ENCODE measurements at places on chromosomes 1 and 21.

GRCh38 chr1:160376525-160377131 lies 9.8 kb downstream of the NHLH1 start:
- DNase-seq = peak; percentile 59

GRCh38 chr1:13759072-13759471 lies 59.1 kb downstream of the PRDM2 start:
- DNase-seq = peak; percentile 88

DNA sequence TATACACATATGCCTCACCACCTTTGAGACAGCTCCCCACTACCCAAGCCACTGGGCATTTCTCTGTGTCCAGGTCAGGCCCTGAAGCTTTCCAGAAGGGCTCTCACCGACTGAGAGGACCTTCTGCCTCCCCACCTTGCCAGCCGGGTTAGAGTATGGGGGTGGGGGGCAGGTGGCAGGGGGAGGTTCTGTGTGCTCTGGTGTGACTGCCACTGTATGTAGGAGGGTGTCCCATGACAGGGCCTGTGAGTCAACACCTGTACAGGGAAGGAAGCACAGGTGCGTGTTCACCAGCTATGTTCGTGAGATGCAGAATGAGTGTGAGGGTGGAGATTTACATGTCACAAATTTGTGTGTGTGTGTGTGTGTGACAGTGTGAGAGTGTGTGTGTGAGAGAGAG lies 7.0 kb downstream of the AHDC1 start:
- no peak for DNase-seq

GRCh38 chr1:2290595-2291510 lies 62.7 kb downstream of the SKI start:
- DNase-seq = peak; percentile 22

DNA sequence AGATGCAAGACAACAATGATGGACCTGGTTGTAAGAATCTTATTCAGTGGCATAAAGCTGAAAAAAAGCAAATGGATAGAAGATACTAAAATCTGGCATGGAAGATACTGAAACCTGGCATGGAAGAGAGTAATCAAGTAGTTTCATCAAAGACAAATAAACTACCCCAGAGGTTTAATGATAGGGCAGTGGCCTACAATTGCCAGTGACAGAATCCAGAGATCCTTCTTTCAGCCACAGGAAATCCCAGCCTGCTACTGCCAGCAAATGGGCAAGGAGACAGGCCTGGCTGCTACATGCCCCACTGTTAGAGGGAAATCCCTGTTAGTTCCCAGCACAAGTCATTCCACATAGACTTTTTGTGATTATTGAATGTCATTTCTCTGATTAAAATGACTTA lies 409.4 kb downstream of the VAV3 start:
- DNase-seq = no peak

DNA sequence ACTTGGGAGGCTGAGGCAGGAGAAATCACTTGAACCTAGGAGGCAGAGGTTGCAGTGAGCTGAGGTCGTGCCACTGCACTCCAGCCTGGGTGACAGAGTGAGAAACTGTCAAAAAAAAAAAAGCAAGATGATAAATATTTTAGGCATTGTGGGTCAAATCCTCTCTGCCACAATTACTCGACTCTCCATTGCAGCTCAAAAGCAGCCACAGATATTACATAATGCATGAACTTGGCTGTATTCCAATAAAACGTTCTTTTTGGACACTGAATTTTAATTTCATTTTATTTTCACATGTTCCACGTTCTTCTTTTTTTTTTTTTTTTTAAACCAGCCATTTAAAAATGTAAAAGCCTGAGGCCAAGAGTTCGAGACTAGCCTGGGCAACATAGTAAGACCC lies 69.4 kb downstream of the TCP10L start:
- no peak for DNase-seq

DNA sequence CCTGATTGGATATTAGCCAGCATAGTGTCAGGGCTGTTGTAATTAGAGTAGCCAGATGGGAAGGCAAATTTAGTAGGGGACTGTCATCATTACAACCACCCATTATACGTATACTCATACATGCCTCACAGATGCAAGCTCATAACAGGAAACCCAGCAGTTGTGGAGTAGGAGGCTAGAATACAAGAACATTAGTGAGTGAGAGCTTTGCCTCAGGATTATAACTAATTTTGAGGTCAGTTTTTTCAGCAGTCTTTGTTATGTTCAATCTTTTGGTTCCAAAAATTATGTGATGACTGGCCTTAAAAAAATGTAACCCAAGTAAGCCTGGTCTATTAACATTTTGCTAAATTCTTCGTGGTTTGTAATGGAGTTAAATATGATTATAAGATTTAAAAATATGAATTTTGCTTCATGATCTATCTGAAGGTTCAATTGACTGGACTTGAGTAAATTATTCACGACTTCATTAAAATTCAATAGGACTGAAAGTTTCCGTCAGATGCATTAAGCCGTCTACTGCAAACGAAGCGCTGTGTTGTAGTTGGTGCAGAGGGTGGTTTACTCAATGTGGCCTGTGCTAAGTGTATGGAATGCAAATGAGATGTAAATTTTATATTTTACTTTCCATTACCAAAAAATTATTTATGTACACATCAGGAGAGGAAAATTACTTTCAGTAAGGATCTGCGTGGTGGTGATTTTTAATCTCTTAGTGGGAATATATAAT lies 48.8 kb downstream of the KCNK1 start:
- no peak for DNase-seq

GRCh38 chr1:23097316-23097715 lies 71.3 kb downstream of the LUZP1 start:
- DNase-seq = no peak

DNA sequence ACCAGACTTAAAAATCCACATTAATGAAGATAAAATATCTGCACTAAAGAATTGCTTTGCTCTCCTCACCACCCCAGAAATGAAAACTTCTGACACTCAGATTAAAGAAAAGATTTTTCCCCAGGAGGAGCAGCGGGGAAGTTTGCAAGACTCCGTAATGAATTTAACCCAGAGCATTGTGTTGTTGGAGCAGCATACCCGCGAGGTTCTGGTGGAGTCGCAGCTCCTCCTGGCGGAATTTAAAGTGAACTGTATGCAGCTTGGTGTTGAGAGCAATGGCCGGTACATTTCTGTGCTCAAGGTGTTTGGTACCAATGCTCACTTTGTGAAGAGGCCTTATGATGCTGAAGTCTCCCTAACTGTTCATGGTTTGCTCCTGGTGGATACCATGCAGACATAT lies 46.4 kb downstream of the VPS13D start:
- peak; percentile 19 for DNase-seq

DNA sequence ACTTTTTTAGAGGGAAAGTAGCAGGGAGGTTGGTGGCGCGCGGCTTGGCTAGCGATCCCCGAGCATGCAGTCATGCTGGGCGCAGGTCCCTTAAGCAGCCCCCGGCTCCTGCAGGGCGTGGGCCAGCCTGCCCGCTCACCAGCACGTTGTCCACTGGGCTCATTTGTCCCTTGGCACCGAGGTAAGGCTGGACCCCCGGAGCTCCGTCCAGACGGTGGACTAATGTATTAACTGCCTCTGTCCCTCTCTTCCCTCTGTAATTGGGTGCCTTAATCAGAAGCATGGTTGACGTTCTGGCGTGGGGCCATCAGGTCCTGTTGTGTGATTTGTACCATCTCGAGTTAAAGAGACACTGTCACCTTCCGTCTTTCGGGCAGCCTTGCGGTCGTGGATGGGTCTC lies 17.7 kb downstream of the TMEM201 start:
- DNase-seq = no peak

Data from HT-29 (cell line).